ENCODE measurements at places on chromosomes 13 and 19.

DNA sequence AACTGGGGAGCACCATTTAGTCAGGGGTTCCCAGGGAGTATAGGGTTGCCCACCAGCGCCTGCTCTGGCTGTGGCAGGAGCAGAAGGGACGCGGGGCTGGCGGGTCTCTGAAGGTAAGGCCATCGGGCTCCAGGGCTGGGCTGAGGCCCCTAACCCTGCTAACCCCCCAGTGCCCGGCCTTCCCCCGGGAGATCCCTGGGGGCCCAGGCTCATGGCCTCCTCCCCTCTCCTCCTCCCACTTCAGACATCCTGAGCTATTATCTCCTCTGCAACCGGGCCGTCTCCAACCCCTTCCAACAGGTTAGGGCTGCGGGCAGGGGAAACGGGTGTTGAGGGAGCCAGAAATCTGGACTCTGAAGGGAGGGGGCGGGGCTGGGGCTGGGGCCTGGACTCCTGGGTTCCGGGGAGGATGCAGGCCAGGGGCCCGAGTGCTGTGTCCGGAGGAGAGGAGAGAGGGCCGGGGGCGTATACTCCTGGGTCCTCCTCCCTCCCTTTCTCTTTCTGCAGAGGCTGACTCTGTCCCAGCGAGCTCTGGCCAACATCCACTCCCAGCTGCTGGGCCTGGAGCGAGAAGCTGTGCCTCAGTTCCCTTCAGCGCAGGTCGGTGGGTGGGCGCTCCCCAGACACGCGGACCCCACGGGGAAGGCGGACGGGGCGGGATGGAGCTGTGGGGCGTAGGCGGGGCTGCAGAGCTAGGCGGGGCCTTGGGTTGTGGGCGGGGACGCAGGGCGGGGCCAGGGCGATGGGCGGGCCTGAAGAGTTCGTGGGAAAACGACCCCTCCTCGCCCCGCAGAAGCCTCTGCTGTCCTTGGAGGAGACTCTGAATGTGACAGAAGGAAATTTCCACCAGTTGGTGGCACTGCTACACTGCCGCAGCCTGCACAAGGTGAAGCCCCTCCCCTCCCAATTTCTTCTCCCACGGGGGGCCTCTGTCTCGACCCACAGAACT is 15.3 kb downstream of the TTYH1 start:
- DNase-seq, result no peak

DNA sequence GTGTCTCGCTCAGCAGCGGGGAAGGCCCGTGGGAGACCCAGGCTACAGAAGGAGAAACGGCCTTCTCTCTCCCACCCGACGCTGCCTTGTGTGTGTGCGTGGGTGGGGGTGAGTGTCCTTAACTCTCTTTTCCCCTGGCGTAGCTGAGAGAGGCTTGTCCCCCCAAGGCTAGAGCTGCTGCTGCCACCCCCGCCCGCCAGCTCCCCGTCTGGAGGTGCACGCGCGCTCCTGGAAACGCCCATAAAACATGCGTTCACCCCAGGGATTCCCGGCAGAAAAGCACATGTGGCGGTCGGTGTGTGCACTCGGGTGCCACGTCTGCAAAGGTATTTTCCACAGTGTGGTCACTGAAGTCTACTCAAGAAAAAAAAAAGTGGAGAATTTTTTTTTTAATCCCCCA is 36.1 kb downstream of the GADD45B start:
- DNase-seq, result no peak

- DNase-seq, result no peak
Measured at GRCh38 chr13:40498461-40498860, 168.0 kb downstream of the FOXO1 start.

GRCh38 chr19:17234911-17235299 is 8.9 kb downstream of the OCEL1 start:
- DNase-seq, result peak; percentile 60

- DNase-seq, result no peak
Measured at GRCh38 chr13:77894743-77895142, 23.9 kb downstream of the EDNRB start.

DNA sequence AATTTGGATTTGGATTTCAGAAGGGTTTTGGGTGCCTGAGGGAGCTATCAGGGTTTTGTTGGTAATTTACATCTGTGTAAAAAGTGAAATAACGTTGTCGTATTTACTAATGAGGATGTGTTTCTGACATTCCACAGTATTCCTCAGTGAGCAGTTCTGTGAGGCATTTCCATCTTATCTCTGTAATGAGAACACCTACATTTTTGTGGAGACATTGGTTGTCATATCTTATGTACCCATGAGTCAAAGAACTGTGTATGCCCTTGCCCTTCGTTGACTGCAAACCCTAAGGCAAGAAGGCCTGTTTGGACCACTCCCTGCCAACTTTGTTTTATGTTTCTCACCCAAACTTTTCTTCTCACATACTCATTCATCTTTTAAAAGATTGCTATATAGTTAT is 14.2 kb upstream of the IL17D start:
- no peak for DNase-seq

- DNase-seq, result no peak
Measured at GRCh38 chr19:4086411-4086867, 19.7 kb upstream of the ZBTB7A start.

DNA sequence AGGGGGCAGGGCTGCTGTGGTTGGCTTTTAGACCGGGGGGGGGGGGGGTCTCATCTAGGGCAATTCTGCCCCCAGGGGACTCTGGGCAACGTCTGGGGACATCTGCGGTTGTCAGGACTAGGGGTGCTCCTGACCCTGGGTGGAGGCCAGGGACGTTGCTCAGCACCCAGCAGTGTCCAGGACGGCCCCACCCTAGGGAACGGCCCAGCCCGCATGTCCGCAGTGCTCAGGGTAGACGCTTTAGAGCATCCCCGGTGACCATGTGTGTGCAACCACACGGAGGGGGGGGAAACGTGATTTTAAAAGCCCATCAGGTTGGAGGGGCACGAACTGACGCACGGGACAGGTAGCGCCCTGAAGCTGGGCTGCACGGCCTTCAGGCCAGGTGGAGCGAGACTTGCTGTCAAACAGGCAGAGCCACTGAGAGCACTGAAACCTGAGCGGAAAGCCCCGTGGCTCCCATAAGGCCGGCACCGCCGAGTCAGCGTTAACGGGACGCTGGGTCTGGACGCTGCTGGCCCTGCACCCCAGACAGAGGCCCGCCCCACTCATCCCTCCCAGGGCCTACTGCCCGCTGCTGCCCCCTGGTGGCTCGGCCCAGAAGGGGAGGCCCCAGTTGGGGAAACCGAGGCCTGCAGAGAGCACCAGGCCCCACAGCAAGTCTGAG is 8.3 kb downstream of the CACTIN start:
- no peak for DNase-seq

- no peak for DNase-seq
Measured at GRCh38 chr19:47487551-47488515, 3.8 kb upstream of the KPTN start.
